ENCODE measurements at places on chromosomes 7 and 10.

DNA sequence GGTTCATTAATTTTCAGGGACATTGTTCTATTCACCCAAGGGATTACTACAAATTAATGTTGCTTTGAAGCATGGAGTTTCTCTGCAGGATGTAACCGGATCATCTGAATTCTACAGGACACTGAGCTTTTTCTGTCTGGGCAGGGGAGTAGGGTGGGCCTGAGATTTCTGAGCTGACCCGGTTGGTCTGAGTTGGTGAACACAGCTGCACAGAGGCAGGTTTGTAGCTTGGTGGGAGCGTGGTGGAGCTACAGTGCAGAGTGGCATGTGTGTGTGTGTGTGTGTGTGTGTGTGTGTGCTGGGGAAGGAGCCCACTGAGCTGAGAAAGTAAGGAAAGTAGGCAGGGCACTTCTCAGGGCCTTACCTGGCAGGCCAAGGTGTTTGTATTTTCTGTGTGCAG lies 62.6 kb downstream of the SH2D4B start:
- no peak for DNase-seq

GRCh38 chr7:131493081-131493480 lies 63.3 kb downstream of the PODXL start:
- DNase-seq: no peak

DNA sequence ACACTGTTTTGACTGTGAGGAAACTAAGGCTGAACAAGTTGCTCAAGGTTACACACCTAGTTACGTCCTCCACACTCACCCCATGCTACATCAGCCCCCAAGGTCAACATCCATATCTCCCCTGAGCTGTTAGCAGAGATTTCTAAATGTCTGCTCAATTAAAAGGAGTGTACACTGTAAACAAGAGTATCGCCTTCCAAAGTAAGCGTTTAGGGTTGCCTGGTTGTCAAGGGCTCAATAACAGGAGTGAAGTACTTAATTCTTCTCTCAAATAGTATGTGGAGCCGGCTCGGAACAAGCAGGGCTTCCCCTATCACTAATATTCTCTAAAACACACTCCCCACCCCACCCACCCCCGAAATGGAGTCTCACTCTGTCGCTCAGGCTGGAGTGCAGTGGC lies 412.8 kb upstream of the GALNT17 start:
- DNase-seq: no peak

GRCh38 chr10:77625379-77625778 lies 12.2 kb downstream of the KCNMA1 start:
- no peak for DNase-seq

GRCh38 chr7:43311694-43312093 lies 199.2 kb downstream of the HECW1 start:
- no peak for DNase-seq

DNA sequence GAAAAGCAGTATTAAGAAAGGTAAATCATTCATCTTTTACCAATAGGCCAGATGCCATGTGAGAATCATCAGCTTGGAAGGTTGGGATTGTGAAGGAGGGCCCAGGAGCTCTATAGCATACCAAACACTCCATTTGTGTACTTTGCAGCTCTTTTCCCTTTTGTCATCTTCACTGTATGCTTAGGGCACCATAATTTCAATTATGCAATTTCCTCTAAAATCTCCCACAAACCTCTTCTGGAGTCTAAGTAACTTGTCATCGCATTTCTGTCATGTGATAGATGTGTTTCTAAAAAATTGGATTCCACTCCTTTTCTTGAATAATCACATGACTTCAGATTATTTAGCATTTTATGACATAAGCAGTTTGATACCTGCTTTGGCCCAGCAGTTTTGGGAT lies 17.9 kb downstream of the RPP30 start:
- no peak for DNase-seq

- DNase-seq: no peak
These were observed 6.3 kb downstream of the COL28A1 start for GRCh38 chr7:7529328-7529727.

DNA sequence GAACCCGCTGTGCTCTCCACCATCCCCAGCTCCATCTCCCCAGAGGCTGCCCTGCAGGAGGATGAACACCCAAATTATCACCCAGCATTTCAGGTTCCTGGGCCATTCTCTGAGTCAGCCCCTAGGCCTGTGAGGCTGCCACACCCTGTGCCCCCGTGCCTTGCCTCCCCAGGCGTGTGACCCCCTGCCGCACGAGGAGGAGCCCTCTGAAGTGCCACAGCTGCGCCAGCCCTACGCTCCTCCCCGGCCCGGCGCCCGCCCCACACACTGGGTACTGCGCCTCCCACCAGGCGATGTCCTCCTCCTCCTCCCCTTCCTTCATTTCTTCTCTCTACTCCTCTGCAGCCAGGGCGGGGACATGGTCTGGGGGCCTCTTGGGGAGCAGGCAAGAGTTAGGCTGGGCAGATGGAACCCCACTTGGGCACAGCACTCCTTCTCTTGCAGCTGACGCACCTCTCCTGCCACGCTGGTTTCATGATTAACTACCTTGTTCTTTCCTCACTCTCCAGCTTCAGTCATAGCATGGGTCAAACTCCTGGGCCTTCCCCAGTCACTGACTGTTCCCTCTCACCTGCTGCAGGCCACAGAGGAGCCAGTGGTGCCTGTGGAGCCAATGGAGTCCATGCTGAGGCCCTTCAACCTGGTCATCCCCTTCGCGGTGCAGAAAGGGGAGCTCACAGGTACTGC lies 12.7 kb upstream of the ATP6V1F start:
- DNase-seq: no peak

- DNase-seq: no peak
These were observed 40.3 kb upstream of the CELF2 start for GRCh38 chr10:10977226-10977956.

DNA sequence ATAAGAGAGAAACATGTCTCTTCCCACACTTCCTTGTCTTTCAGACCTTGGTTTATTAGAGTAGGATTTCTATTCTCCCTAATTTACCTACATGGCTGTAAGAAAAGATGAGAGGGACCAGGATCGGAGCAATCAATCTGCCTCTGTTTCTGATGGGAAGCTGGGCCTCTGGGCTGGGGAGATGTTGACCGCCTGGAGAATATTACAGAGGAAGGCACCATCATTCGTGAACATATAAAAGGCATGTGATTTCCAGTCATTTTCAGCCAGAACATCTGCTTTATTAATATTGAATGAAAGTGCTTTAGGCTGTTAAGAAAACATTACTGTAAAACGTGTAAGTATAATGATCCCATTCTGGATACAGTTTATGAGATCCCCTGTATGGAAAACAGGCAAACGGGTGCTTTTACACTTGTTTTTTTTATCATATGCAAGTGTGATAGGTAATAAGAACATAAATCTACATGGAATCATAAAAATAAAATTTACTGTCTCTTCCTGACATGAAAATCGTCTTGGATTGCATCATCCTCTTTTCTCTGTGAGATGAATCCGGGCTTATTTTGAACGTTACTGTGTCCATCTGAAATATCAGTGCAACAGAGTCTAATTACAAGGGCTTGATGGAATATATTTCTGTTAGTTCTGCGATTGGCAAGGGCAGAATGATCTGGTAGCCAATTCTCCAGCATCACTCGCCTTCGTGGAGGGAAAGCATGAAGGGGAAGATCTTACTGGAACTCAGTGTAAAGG lies 94.5 kb upstream of the BAIAP2L1 start:
- DNase-seq: no peak

GRCh38 chr10:100631192-100631591 lies 95.4 kb downstream of the HIF1AN start:
- DNase-seq: no peak

DNA sequence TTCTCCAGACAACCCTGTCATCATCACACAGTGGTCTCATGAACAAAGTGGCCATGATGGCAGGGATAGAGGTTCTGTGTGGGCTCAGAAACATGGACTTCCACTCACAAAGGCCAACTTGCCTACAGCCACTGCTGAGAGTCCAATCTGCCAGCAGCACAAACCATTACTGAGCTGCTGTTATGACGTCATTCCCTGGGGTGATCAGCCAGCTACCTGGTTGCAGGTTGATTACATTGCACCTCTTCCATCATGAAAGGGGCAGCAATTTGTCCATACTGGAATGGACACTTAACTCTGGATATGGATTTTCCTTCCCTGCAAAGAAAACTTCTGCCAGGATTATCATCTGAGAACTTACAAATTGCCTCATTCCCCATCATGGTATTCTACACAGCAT lies 1275.9 kb downstream of the TYW1 start:
- no peak for DNase-seq

DNA sequence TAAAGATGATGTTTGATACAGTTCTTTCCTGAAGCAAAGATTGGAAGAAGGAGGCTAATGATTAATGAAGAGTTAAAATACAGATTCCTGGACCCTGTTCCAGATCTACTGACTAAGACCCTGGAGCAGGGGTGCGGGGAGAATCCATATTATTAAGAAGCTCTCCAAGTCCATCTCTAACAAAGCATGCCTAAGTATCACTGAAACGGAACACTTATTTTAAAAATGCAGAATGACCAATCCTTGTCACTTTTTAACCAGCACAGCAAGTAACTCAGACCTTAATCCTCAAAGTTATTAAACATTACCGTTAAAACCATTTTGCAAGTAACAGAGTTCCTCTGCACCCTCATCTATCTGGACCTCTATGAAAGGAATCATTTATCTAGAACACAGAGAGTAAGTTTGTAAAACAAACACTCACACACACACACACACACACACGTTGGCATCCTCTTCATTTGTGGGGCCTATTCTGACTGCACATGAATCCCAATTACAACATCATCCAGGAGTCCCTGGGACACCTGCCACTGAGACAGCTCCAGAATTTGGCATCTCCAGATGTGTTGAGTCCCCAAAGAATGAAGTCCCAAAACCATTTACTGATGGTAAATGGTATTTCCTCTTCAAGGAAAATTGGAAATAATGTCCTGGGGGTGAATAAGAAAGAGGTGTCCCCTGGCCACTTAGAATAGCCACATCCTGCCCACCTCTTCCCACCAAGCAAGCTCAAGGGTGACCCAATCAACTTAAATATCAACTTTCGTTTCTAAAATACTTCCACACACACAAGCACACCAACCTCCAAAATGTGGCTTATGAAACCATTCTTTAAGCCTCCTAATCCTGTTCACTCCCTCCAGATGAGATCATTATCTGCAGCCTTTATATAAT lies 117.5 kb downstream of the PARD3 start:
- no peak for DNase-seq

- DNase-seq: no peak
These were observed 14.0 kb downstream of the SORBS1 start for GRCh38 chr10:95547197-95547596.

DNA sequence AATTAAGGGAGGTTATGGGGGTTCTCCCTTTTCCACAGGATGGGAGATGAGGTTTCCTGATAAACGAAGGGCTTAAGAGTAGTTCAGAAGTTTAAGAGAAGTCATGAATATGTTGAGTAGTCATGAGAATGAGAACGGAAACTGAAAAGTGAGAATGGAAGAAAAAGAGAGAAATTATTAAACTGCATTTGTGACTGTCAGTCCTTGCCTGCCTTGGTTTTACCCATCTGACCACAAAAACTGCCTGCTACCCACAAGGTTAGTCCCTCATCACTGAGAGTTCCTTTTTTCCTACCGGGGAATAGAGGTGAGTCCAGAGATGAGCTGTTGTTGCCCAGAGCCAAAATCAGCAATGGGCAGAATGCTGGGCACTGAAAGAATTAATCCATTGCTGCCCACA lies 174.1 kb upstream of the BET1 start:
- no peak for DNase-seq

GRCh38 chr10:125584954-125585353 lies 98.0 kb downstream of the TEX36 start:
- DNase-seq: no peak

GRCh38 chr7:128206747-128207500 lies 34.2 kb upstream of the LEP start:
- DNase-seq: no peak

DNA sequence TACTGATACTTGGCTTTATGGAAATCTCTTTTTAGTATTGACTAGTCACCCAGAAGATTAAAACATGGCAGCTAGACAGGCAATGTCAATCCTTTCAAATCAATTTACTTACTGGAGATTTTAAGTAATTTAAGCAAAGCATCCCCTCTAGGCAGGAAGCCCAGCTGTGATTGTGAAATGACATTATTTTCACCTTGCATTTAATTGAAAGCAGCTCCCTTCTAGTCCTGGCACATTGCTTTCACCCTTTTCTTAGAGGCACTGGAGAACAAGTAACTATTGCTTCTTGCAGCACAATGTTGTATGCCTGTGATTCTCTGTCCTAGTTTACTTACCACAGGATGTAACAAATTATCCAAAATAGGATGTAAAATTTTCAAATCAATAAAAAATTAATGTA lies 13.3 kb downstream of the ST7 start:
- DNase-seq: no peak

- peak; percentile 27 for DNase-seq
These were observed 30.6 kb upstream of the CABCOCO1 start for GRCh38 chr10:61632057-61632670.

GRCh38 chr10:117275121-117275520 lies 34.2 kb downstream of the SLC18A2 start:
- DNase-seq: no peak
